ENCODE measurements at places on chromosomes 5 and 9.

- DNase-seq, result no peak
Observed at GRCh38 chr9:33785914-33786313, 9.4 kb upstream of the PRSS3 start.

DNA sequence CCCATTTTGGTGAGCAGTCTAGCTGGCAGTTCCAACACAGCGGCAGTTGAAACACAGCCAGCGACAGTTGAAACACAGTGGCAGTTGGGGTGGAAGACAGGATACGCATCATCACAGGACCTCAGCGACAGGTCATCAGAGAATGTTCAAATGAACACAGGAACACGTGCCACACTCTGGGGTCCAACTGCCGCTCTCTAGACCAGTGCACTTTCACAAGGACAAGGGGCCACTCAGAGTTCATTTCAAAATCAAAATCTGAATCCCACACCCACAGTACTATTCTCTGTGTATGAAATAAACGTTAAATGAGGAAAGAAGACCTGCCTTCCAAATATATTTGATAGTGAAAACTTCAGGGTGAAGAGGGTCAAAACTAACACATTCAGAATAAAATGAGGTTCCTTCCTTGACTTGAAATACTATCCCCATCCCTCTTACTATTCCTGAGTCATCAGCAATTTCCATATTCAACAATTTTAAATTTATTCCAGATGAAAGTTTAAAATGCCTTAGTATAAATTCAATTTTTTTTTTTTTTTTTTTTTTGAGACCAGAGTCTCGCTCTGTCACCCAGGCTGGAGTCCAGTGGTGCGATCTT, 53.0 kb upstream of the SIMC1 start:
- no peak for DNase-seq

DNA sequence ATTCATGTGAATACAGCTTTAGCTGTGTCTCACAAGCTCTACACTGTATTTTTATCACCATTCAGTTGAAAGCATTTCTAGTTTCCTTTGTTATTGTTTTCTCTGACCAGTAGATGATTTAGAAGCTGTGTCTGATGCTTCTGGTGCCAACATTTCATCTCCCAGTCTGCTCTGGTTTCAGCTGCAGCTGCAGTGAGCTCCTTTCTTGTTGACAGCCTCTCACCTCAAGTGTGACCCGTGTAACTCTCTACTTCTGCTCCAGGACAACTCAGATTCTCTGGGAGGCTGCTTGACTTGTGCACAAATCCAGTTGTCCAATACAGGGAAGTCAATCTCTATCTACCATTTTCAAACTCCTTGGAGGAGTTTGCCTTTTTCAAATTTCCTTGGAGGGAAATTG, 504.8 kb downstream of the DIRAS2 start:
- no peak for DNase-seq

GRCh38 chr9:126435105-126435504, 108.5 kb downstream of the MVB12B start:
- no peak for DNase-seq

GRCh38 chr9:132935026-132935425, 9.4 kb downstream of the TSC1 start:
- no peak for DNase-seq

- DNase-seq, result no peak
Observed at GRCh38 chr9:68651280-68651893, 53.7 kb upstream of the PIP5K1B start.

GRCh38 chr9:29322240-29322639, 1749.0 kb upstream of the C9orf72 start:
- no peak for DNase-seq

- no peak for DNase-seq
Observed at GRCh38 chr5:131206772-131207171, 36.0 kb downstream of the LYRM7 start.

GRCh38 chr9:114363424-114363823, 24.4 kb downstream of the AKNA start:
- DNase-seq, result no peak

GRCh38 chr5:55071413-55071812, 31.0 kb upstream of the GZMA start:
- no peak for DNase-seq

DNA sequence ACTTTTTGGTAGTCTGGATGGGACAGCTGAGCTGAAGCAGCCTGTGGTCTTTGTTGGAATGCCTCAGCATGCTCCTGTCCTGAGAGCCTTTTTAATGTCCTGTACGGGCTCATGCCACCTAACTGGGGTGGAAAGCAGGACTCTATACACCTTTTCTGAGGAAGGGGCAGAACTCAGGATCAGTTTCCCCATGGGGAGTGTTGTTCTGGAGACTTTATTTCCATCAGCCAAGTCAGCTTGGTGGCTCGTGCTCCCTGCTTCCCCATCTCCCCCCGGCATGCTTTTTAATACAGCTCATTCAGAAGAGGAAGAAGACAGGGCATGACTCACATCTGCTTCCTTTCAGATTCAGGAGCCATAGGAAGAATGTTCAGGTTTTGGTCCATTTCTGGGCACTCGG, 5.1 kb upstream of the SEPTIN8 start:
- DNase-seq, result no peak

DNA sequence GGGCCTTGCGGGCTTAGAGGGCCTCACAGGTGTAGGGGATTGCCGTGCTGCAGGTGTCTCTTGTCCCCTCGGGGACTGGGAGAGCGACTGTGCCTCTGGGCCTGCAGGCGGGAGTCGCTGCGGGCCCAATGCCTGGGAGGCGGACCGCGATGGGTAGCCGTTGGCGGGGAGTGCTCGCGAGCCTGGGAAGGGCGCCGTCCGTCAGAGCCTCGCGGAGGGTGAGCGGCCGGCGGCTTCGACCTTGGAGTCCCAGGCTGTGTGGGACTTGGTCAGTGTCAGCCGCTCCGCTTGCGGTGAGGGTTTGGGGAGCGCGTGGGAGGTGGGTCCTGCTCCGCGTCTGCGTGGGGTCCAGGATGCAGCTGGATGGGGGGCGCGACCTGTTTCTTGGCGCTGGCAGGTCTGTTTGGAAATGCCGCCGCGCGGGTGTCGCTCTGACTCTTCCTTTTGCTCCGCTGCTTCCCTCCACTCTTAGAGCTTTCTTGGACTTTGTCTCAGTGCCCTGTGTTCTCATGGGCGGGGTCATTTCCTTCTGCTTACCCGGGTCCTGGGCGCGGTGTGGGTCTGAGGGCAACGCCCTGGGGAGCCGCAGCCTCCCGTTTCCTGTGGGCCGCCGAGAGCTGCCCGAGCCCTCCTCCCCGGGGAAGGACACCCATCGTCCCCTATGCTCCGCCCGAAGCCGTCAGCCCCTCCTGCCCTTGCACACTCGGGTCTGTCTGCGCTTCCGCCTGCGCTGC, 88.9 kb upstream of the CACNA1B start:
- no peak for DNase-seq

DNA sequence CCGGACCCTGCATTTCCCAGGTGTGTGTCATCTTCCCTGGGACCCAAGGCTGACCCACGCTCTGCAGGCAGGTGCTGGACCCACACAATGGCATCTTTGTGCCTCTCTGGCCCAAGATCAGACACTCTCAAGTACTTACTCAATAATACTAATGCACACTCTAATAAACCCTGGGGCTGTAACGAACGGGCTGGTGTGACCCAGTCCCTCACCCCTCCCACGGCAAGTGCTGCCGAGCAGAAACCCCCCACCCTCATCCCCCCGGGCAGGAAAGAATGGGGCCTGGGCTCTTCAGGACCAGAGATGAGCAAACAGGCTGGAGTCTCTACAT, 1.1 kb upstream of the OBP2B start:
- no peak for DNase-seq

GRCh38 chr5:169795338-169795737, 158.3 kb downstream of the DOCK2 start:
- no peak for DNase-seq

- peak; percentile 40 for DNase-seq
Observed at GRCh38 chr9:97954550-97954989, 16.6 kb upstream of the HEMGN start.

GRCh38 chr5:81165493-81166119, 67.5 kb upstream of the CKMT2 start:
- peak; percentile 79 for DNase-seq

DNA sequence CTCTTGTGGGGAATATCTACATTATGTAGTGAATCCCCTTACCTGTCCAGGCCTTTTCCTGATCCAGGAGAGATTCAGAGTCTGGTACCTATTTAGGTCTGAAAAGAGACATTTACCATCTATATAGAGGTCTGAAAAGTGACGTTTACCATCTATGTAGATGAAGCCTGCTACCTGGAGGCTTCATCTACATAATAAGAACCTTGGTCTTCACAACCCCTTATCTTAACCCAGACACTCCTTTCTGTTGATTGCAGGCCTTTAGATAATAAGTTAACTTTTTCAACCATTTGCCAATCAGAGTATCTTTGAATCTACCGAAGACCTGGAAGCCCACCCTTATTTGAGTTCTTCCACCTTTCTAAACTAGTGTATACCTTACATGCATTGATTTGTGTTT, 113.0 kb upstream of the DMRT1 start:
- no peak for DNase-seq

- no peak for DNase-seq
Observed at GRCh38 chr5:114412510-114413171, 50.8 kb downstream of the KCNN2 start.

DNA sequence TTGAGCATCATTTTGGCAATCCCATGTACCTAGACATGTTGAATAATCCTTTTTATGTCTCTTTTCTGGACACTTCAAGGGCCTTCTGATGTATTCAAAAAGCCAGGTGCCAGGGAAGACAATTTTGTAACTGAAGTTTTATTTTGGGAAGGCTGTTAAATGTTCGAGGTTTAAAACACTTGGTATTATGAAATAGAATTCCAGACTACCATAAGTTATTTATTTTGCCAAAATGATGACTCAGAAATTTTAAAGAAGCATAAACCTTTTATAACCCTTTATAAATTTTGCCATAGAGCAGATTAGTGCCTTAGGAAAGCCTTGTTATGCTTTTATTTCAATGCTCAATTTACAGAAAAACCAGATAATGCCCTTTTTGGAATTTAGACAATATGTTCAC, 30.3 kb upstream of the UHRF2 start:
- no peak for DNase-seq

DNA sequence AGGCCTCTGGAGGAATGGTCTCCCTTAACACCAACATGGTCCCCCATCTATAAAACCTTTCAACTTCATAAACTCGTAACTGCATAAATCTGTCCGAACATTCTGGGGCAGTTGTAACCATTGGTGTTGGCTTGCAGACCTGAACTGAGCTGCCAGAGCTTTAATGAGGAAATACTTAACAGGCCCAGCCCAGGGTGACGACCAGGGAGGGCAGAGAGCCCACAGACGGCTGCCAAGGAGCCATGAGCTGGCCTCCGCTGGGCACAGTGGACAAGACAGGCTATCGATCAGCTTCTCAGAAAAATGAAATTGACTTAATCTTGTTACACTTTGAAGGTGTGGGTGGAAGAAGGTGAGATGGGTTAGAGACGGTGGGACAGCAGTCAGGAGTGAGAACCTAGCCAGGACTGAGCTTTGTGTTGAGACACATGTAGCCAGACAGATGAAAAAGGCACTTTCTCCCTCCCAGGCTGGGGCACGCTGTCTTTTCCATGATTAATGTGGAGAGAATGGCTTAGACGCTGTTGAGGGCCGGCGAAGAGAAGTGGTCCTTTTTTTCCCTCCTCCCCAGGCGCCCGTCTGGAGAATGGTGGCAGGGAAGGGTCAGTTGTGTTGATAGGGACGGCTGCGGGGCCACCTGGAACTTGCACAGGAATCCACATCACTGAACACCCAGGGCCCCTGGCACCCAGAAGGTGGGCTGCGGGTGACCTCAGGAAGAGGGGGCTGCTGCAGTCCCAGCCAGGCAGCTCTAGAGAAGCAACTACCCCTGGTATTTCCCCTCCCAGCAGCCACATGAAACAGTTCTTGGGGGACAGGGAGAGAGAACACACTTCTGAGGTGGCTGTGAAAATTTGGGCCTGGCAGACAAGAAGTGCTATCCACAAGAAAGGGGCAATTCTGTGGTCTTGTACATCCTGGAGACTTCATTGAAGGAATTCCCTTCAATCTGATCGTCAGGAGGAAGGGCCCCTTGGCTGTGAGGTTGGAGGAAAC, 27.3 kb upstream of the TCOF1 start:
- no peak for DNase-seq

DNA sequence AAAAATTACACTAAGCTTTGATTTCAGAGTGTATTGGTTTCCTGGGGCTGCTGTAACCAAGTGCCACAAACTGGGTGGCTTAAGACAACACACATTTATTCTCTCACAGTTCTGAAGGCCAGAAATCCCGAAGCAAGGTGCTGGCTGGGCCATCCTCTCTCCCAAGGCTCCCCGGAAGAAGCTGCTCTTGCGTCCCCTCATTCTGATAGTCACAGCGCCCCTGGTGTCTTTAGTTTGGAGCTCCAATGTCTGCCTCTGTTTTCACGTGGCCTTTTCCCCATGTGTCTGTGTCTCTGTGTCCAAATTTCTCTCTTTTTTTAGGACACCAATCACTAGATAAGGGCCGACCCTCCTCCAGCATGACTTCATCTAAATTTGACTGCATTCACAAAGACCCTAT, 56.7 kb downstream of the ROPN1L start:
- DNase-seq, result no peak

- no peak for DNase-seq
Observed at GRCh38 chr9:82934949-82935348, 128.0 kb downstream of the RASEF start.

GRCh38 chr5:55324006-55324405, 16.2 kb downstream of the MTREX start:
- no peak for DNase-seq

DNA sequence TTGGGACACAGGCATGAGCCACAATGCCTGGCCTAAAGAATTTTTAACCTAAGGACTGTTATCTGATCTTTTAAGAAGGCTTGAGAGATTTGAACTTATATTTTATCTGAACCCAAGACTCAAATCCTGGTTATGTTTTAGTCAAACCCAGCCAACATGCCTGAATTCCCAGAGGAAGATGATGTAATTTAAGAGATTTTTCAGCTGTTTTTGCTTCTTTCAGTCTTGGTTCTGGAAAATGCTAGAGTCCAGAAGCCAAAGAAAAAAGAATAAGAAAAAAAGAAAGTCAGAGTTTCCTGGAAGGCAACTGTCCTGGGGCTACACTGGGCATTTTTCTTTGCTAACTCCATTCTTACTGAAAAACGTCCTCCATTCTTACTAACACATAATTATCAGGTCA, 85.8 kb downstream of the SNX18 start:
- DNase-seq, result no peak

GRCh38 chr5:173627860-173628392, 11.5 kb upstream of the BOD1 start:
- DNase-seq, result no peak

DNA sequence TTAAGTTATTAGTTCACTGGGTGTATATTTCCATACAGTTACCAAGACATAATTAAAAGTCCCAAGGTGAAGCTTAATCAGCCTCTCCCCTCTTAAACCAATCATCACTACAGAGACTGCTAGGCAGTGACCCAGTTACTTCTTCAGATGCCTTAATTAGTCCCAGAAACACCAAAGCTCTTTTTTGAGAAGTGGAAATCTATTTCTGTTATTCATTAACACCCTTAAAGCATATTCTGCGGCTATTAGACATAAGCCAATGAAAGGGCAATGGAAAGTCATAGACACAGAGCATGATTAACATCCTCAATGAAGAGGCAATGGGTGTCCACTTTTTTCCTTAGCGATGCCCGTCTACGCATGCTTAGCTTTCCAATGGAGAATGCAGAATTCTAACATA, 48.3 kb upstream of the DNAH5 start:
- DNase-seq, result no peak
